Stimulated activated CD4-positive, alpha-beta T cell treated with anti-CD3 and anti-CD28 coated beads, TNF-alpha, amount 100 ng/mL, for 1 hour (primary cell): ENCODE measurements at places on chromosomes 1 and 21.
A peak's percentile ranks its signal among the peaks of the same experiment; 100 is the strongest.

- no peak for DNase-seq
These were observed 171.0 kb downstream of the VAV3 start for GRCh38 chr1:107793896-107794453.

DNA sequence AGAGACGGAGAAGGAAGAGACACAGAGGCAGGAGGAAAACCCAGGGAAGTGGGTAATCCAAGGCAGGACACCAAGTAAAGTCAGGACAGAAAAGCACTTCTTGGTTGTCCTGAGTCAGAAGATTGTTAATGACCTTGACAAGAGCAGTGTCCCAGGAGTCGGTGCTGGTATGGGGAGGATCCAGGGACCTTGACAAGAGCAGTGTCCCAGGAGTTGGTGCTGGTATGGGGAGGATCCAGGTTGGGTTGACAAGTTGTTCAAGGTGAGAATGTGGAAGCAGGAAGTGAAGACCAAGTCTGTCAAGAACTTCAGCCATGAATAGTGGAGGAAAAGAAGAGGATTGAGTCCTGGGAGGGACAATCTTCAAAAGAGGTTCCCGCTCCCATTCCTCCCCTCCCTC, 31.9 kb downstream of the ZBTB18 start:
- no peak for DNase-seq

DNA sequence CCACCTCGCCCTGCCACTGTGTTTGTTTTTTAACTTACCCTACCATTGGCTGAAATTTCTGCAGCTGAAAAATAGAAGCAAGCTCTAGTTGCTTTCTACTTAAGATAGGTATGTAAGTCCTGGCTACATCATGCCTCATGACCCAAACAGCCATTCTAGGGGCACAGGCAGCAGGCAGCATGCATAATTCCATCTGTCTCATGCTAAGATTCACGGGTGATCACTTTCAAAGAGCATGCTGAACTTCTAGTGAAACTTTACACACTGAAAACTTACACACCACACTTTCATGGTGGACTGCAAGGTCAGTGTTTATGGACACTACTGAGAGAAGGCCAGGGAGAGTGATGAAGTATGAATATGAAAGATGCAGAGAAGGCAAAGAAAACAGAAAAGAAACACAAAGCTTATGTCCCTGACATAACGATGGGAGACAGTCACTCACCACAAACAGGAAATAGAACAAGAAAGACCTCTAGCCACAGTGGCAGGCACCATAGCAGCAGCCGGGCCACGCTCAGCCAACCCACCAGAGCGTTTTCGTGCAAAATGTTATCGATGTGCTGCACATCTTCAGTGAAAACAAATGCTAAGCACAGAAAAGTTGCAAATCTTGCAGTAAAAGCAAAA, 102.3 kb upstream of the TIAM1 start:
- DNase-seq = peak; percentile 6

GRCh38 chr1:68230901-68231626, 1.3 kb downstream of the WLS start:
- DNase-seq = no peak

DNA sequence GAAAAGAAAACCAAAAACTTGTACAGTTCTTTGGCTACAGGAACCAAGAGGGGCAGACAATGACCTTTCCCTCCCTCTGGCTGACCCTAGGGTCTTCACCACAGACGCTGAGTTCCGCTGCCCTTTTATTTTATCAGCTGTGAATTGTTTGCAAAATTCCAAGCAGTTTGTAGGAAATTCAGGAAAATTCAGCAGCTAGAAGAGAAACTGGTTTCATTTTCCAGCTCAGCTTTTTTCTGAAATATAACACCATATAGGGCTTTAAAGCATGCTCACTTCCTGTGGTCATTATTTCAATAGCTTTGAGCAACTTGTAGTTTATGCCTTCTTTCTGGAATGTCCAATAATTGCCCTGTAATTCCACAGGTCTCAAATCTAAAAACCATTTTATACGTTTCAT, 5.5 kb upstream of the PIK3R3 start:
- DNase-seq = no peak

GRCh38 chr21:34743285-34743684, 74.5 kb downstream of the CLIC6 start:
- no peak for DNase-seq

DNA sequence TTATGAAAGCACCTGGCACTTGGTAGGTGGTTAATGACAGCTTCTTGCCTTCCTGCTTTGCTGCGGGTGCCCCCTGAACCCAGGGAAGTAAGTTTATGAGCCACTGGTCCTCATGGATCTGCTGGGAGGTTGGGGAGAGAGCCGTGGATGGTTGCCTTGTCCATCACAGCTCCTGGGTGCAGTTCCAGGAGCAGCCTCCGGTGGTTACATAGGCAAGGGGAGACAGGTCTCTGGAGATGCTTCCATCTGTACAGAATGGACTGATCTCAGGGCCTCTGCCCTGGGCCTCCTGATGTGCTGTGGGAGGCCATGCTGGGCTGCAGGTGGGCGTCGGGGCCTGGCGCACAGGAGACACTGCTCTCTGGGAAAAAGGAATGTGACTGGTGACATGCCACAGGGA, 31.6 kb upstream of the ARHGEF10L start:
- no peak for DNase-seq

GRCh38 chr1:23393706-23394105, 24.1 kb upstream of the ZNF436 start:
- no peak for DNase-seq

DNA sequence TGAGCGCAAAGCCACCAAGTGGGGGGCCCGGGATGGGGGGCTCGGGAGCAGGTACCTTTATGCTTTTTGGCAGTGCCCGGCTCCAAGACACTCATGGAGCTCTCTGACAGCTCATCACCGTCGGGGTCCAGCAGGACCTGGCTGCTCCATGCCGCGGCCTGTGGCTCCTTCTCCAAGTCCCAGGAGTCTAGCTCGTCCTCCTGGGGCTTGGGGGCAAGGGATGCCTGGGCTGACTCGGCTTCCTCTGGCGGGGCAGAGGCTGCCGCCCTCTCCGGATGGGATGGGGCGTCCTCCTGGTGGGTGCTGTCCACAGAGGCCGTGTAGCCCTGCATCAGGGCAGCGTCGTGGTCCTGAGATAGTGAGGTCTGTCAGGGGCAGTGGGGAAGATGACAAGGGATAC, 19.9 kb upstream of the PRDM15 start:
- no peak for DNase-seq

- DNase-seq = no peak
These were observed 83.0 kb upstream of the GNG12 start for GRCh38 chr1:67916140-67916886.

- no peak for DNase-seq
These were observed 12.4 kb downstream of the KLHDC8A start for GRCh38 chr1:205344066-205344928.
